ENCODE measurements at places on chromosomes 16 and 17.

DNA sequence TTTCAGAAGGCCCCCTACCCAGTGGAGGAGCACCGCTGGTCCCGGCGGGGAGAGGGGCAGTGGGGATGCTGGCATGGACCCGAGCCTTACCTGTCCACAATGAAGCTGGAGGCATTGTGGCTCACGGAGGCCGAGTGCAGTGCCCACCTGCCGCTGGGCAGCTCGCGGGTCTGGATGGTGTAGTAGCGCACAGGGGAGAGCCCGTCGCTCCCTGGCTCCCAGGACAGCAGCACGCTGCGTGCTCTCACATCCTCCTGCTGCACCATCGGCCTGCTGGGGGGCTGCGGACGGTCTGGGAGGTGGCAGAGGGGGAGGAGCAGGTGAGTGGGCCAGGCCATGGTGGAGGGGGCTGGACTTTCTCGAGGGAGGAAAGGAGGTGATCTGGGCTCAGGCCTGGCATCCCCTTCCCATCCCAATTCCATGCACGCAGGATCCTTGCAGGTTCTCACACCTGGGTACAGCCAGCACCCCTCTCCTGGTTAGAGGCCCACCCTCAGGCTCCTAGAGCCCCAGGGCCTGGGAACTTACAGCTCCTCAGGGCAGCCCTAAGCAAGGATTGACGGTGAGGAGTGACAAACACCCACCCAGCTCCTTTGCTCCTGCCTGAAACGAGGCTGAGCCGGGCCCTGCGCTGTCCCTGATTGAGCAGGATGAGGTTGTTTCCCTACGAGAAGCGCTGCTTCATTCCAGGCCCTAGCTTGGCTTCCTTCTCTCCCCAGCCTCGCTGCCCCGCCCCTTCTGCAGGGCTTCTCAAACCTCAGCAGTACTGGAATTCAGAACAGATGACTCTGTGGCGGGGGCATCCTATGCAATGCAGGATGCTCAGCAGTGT is 76.2 kb upstream of the CDC42EP4 start:
- DNase-seq: no peak

GRCh38 chr16:11768849-11769248 is 26.2 kb upstream of the TXNDC11 start:
- DNase-seq: no peak

- DNase-seq: peak; percentile 9
Observed at GRCh38 chr16:19338335-19338734, 52.8 kb downstream of the CLEC19A start.

DNA sequence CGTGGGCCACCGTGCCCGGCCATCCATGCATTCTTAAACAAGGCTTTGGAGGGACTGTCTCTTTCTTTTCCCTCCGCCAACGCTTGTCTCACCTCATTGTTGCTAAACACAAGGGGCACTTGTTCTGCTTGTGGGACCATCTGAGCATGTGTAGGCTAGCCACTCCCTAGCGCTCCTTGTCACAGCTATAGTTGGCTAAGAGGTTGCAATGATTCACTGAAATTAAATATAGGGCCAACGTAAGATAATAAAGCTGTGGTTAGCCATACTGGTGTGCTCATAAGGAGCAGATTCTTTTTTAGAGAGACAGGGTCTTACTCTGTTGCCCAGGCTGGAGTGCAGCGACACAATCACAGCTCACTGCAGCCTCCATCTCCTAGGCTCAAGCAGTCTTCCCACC is 41.2 kb downstream of the KIAA0513 start:
- DNase-seq: no peak

DNA sequence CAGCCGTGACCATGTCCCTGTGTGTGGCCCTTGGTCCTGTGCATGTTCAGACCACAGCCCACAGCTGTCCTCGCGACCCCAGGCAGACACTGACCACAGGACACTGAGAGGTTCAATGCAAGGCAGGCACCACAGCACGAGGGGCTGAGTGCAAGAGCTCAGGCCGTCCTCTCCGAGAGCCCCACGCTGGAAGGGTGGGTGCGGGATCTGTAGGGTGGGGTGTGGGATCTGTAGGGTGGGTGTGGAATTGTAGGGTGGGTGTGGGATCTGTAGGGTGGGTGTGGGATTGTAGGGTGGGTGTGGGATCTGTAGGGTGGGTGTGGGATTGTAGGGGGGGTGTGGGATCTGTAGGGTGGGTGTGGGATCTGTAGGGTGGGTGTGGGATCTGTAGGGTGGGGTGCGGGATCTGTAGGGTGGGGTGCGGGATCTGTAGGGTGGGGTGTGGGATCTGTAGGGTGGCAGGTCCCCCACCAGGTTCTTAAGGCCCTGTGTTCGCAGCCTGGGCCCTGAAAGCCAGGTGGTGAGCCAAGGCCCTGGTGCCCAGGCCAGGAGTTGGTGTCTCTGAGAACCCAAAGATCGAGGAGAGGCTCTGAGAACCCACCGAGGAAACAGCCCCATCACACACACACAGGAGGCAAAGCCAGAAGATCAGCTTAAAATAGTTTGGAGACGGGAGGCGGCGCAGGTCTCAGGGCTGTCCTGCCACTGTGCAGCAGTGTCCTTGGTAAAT is 48.2 kb downstream of the METRNL start:
- no peak for DNase-seq

- no peak for DNase-seq
Observed at GRCh38 chr16:57669476-57670162, 1.5 kb downstream of the ADGRG3 start.

GRCh38 chr17:586920-587685 is 127.5 kb downstream of the VPS53 start:
- DNase-seq: no peak

DNA sequence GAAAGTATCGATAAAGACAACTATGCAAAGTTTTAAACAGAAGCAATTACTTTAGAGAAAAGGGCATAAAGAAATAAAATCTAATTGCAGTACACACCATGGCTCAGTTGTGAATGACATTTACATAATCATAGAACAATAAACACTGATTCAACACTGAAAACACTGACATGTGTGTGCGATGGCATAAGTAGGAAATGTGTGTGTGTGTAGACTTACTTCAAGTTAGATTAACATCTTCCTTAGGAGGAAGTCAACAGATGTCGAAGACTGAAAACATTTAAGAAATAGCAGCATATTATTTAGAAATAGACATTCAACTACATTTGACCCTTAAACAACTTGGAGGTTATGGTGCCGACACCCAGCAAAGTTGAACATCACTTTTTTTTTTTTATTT is 172.4 kb downstream of the STX8 start:
- DNase-seq: no peak

DNA sequence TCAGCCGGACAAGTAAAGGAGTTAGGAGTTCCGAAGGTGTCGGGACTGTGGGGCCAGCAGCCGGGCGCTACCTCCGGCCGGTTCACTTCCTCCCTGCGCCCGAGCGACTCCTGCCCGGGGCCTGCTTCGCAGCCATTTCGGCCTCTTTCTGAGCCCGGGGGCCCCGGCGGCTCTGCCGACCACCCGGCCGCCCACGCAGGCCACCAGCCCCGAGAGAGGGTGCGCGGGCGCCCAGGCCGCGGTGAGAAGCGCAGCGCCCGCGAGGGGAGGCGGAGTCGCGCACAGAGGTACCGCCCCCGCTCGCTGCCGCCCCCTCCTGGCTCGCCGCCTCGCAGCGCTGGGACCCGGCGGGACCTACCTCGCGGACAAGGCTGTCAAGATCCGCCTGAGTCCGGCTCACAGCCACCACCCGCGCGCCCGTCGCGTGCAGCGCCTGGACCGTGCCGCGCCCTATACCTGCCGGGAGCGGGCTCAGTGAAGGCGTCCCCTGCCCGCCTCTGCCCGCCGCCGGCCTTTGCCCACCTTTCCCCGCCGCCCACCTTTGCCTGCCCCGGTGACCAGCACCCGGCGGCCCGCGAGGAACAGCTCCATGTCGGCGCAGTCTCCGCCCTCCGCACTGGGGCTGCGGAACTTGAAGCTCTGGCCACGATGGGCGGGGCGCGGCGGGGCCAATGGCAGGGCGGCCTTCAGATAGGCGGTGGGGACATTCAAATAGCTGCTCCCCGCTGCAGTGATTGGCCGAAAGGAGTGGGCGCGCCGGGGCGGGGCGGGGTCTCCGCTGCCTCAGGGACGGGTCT is at the start of gene DCXR:
Gene DCXR, minus strand, starts transcription at position 606 of the 797 bp plus-strand sequence. Its CDS starts 15 bp downstream, at position 591.
- peak; percentile 95 for DNase-seq

DNA sequence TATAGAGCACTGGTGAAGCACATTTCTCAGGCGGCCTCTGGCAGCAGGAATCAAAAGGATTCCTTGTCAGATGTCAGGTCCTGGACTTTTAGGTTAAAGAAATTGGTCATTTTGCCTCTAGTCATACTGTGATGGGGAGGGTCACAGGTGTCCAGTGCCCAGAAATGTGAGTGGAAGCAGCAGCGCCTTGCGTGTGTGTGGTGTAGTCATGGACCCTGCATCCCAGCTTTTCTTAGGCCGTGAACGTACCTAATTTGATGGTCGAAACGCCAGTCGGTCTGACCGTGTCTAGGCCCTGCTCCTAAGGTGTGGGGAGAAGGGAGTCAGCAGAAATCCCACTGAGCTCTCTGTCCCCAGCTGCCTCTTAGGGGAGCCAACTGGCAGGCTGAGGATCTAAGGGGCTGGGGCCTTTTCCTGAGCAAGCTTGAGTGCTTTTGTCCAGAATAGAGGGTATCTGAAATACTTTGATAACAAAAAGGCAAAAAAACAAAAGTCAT is 32.0 kb downstream of the POLR3E start:
- no peak for DNase-seq

DNA sequence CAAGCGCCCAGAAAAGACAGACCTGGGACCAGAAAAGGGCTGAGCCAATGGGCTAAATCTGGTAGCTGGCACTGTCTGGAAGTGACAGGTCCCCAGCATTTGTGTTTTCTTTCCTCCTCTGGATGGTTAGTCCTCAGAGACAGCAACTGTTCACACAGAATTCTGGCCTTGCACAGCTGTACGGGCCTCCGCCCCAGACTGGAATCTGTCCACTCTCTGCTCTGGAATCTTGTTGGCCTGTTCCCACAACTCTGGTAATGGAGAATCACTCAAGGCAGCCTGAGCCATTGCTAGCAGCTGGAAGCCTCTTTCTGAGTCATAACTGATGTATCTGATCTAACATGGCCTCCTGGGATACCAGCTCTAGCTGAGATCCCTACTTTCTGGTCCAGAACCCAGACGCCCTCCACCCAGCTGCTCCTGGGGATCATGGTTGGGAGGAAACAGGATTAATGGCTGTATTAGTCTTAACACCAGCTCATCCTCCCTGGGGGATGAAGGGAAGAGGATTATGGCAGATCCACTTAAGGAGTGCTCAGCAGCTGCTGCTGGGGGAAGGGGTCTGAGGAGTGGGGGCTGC is 9.1 kb downstream of the ZNF668 start:
- peak; percentile 44 for DNase-seq

DNA sequence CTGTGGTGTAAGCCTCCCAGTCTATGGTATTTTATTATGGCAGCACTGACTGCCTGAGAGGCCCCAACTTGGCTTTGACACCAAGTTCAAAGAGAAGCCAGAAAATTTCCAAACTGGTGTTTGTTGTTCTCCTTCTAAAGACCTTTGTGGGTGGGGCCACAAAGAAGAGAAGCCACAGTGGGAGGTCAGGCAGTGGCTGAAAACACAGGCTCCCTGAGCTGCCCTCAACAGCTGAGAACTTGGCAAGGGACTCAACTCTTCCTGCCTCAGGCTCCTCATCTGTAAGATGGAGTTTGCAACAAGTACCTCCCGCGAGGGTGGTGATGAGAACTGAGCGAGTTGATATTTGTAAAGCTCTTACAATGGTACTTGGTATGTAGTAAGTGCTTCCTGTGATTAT is 18.2 kb downstream of the CES5A start:
- DNase-seq: peak; percentile 36

GRCh38 chr17:68228817-68229570 is 18.8 kb upstream of the AMZ2 start:
- DNase-seq: no peak

DNA sequence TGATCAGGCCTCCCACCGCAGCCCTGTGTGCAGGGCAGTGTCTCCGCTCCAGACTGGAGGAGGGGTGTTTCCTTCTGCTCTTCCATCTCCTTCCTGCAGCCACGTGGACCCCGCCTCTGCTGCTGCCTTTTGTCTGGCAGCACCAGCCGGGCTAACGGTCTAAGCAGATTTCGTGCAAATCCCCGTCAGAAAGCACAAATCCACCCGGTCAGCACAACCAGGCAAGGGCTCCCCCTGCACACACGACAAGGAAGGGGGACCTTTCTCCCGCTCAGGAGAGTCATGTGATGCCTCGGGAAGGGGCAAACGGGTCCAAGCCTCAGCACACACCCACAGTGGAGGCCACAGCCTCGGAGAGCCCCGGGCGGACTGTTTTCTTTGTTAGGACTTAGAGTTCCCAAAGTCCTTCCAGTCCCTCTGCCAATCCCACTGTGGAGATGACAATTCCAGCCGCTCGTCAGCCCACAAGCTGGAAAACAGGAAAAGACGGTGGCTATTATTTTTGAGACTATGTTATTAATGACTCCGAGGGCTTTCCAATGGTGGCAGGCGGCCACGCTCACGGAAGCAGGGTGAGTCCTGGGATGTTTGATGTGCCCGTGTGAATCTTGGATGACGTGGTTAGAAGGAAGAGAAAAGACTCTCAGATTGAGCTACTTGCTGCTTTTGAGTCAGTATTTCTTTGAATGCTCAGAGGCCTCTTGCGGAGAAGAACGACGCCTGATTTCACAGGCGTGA is 22.5 kb upstream of the MEAK7 start:
- no peak for DNase-seq

GRCh38 chr17:35289222-35289621 is 46.4 kb downstream of the SLFN5 start:
- no peak for DNase-seq

DNA sequence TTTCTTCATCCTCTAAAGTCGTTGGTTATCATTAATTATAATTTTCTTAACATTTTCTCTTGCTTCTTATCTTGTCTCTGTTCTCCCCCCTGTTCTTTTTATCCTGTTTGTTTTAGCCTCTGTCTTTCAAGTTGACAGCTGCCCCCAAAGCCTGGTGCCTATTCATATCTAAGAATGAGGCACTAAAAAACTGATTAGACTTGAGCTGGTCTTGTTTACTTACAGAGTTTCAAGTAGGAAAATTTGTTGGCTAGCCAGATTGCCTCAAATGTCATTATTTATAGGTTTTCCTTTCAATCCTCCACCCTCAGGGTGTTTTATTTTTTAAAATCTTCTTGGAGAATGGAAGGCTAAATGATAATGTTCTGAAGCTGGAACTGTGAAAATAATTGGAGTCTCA is 236.0 kb downstream of the UTP18 start:
- DNase-seq: no peak

DNA sequence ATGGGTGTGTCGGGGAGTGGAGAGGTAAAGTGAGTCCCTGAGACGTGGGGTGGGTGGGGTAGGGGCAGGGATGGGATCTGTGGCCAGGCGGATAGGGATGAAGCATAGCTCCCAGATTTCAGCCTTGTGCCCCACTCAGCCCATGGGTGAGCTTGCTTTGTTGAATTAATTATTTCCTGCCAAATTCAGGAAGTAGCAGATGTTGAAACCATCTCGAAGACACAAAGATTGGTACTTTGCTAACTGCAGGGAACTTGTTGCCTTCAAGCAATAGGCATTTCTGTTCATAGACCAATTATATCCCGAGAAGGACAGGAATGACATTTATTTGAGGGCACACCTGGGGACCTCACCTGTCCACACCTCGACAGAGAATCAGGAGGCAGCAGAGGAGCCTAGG is 11.0 kb upstream of the C16orf74 start:
- no peak for DNase-seq

DNA sequence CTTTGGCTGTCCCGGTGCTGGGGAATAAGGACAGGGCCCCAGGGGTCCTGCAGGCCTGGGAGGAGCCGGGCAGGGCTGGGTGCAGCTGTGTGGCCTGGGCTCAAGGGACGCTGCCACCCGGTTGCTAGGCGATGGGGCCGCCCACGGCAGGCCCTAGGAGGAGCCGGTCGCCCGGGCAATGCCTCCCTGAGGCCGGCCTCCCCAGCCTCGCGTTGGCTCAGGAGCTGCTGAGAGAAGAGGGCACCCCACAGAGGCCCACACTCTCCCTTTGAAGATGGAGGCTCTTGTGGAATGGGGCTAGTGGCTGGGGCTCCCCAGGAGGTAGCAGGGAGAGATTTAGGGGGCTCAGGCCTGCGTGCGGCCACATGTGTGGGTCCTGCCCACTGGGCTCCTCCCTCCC is at the start of gene CIBAR2:
Gene CIBAR2, minus strand, starts transcription at position 109 of the 400 bp plus-strand sequence. CDS start 120 bp downstream, outside the sequence.
- DNase-seq: no peak

All from SW480 (cell line).